ENCODE measurements at places on chromosomes 13 and 19.

GRCh38 chr19:42066075-42066754 lies 3.8 kb downstream of the GRIK5 start:
- no peak for DNase-seq

GRCh38 chr13:51581148-51581820 lies 3.0 kb upstream of the WDFY2 start:
- no peak for DNase-seq

GRCh38 chr13:66528180-66528579 lies 702.0 kb downstream of the PCDH9 start:
- no peak for DNase-seq

GRCh38 chr13:24661713-24662112 lies 18.5 kb upstream of the ATP12A start:
- DNase-seq: no peak
